Activated T-helper 2 cell treated with anti-CD3 and anti-CD28 coated beads, Interferon-gamma antibody, Interleukin-2, Interleukin-4, amounts not matched to agents 10 μg/mL and 5 μg/mL and 100 μg/mL, durations not matched to agents 14 hours and 24 hours and 36 hours (primary cell): ENCODE measurements at places on chromosomes 2 and 18. TPM values are rescaled to one million over a fixed set of nuclear protein-coding genes. Genes with fewer than 3 reads are reported as not detected.
A peak's percentile ranks its signal among the peaks of the same experiment; 100 is the strongest.

DNA sequence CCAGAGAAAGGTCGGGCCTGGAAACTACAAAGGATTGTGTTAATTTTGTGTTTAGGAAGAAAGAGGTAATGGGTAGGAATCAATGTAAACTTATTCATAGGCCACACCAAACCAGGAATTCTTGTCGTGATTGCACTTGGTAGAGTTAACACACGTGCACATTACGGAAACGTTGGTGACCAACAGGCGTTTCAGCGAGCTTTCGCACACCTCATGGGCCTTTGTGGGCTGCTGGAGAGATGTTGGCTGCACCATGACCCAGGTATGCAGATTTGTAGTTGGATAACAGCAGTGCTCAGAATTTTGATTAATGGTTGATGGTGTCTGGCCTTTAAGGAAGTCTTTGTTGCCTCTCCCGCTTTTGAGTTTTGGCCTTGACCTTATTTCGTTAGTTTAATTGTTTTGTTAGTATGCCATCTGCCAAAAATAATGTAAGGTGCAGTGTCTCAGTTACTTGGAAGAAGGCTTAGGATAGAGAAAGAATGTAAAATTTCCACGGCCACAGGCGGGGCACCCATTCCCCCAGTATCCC is 1.9 kb downstream of the ZNF236 start:
- peak overlapping the region; percentile 85 for H3K4me3 ChIP-seq
- no peaks in the 10 kb centered on the region for H3K27me3 ChIP-seq

- H3K4me1 ChIP-seq: peaks cover 31% of the 10 kb centered on the region
- H3K27me3 ChIP-seq: no peaks in the 10 kb centered on the region
- peaks cover 37% of the 10 kb centered on the region for H3K36me3 ChIP-seq
- DNase-seq: no peak
Measured at GRCh38 chr2:24586955-24587354, 95.9 kb downstream of the NCOA1 start.

GRCh38 chr2:207284556-207285472 is 119.1 kb upstream of the KLF7 start:
- H3K27ac ChIP-seq: peak overlapping the region; percentile 39
- no peaks in the 10 kb centered on the region for H3K27me3 ChIP-seq
- H3K4me3 ChIP-seq: no peak overlapping the region

DNA sequence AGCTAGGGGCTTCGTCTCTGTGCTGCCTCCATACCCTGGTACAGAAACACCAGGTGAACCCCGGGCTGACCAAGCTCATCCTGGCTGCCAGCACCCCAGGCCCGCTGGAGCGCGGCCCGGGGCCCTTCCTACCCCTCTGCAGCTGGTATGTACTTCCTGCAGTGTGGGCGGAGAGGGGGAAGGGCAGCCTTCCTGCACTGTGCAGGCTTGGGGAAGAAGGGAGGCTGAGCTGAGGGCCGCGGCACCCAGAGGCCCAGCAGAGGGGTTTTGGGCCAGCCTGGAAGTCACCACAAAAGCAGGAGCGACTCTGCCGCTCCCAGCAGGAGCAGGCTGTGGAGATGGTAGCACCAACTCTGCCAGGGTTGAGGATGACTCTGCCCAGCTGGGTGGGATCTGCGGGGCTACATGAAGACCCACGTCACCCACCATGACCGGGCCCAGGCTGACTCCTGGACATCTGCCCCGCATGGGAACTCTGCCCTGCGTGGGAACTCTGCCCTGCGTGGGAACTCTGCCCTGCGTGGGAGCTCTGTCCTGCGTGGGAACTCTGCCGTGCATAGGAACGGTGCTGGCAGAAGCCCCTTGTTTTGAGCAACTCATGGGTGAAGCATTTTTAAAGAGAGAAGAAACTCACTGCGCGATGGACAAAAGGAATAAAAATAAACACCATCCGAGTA is 273.3 kb downstream of the NDUFA10 start:
- no peak for DNase-seq
- peaks cover 1% of the 10 kb centered on the region for H3K4me1 ChIP-seq
- H3K4me3 ChIP-seq: no peak overlapping the region
- no peaks in the 10 kb centered on the region for H3K27me3 ChIP-seq

- peaks cover 38% of the 10 kb centered on the region for H3K27me3 ChIP-seq
- H3K4me1 ChIP-seq: peaks cover 12% of the 10 kb centered on the region
- DNase-seq: no peak
- H3K4me3 ChIP-seq: no peak overlapping the region
Measured at GRCh38 chr2:206561962-206562361, 80.3 kb upstream of the FAM237A start.

GRCh38 chr2:229996320-229996719 is 72.4 kb downstream of the SLC16A14 start:
- no peak overlapping the region for H3K4me3 ChIP-seq
- no peak for DNase-seq
- no peaks in the 10 kb centered on the region for H3K36me3 ChIP-seq
- peaks cover 3% of the 10 kb centered on the region for H3K4me1 ChIP-seq
- H3K27me3 ChIP-seq: peaks cover 1% of the 10 kb centered on the region
- no peak overlapping the region for H3K27ac ChIP-seq

DNA sequence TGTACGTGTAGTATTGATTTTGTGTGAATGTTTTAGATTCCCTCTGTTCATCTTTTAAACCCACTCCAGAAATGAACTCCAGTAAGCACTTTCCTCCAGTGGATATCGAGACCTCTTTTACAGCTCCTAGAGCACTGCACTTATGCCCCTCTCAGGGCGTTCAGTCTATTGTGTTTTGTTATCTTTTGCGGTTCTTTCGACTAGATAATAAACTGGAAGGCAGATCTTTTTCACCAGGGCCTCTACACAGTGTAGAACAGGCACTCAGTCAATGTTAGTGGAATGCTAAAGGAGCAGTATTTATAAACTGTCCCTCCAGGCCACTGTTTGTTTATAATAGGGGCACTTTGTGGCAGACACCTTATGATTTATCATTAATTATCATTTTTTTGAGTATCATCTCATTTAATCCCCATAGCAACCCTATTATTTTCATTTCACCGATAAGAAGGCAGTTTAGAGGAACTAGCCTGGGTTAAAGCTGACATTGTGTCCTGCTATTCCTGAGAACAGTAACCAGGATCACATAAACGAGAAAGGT is 742 bp upstream of the SOS1 start:
- H3K27ac ChIP-seq: peak overlapping the region; percentile 96
- H3K4me3 ChIP-seq: peak overlapping the region; percentile 86
- no peaks in the 10 kb centered on the region for H3K27me3 ChIP-seq
- no peak for DNase-seq

GRCh38 chr2:49931241-49931640 is 776.9 kb upstream of the FSHR start:
- no peak overlapping the region for H3K4me3 ChIP-seq
- no peaks in the 10 kb centered on the region for H3K27me3 ChIP-seq
- H3K36me3 ChIP-seq: no peaks in the 10 kb centered on the region
- DNase-seq: no peak
- no peak overlapping the region for H3K27ac ChIP-seq
- no peaks in the 10 kb centered on the region for H3K4me1 ChIP-seq

DNA sequence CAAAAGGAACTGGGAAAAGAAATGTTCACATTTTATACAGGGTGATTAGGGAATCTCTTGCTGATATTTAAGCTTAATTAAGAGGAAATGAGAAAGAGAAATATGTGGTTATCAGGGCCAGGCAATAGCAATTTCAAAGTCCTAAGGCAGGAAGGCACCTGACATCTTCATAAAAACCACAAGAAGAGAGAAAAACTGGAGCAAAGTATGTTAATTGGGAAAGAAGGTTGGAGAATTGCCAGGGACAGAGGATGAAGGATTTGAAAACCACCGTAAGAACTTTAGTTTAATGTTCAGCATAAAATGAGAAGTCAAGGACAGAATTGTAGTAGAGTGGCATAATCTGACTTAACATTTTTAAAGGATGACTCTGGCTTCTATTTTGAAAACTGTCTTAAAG is 691.8 kb upstream of the NRXN1 start:
- no peaks in the 10 kb centered on the region for H3K4me1 ChIP-seq
- DNase-seq: no peak
- H3K36me3 ChIP-seq: no peaks in the 10 kb centered on the region
- H3K27me3 ChIP-seq: no peaks in the 10 kb centered on the region
- no peak overlapping the region for H3K4me3 ChIP-seq
- H3K27ac ChIP-seq: no peak overlapping the region

GRCh38 chr18:5944448-5944847 is 49.1 kb upstream of the TMEM200C start:
- no peak for DNase-seq
- H3K27me3 ChIP-seq: peaks cover 17% of the 10 kb centered on the region
- no peak overlapping the region for H3K27ac ChIP-seq
- no peaks in the 10 kb centered on the region for H3K4me1 ChIP-seq
- H3K36me3 ChIP-seq: no peaks in the 10 kb centered on the region

- DNase-seq: no peak
- H3K36me3 ChIP-seq: peaks cover 8% of the 10 kb centered on the region
- no peak overlapping the region for H3K4me3 ChIP-seq
- no peaks in the 10 kb centered on the region for H3K27me3 ChIP-seq
Measured at GRCh38 chr2:10340593-10340975, 37.9 kb downstream of the HPCAL1 start.

- no peak for DNase-seq
- no peaks in the 10 kb centered on the region for H3K4me1 ChIP-seq
- no peak overlapping the region for H3K27ac ChIP-seq
- H3K4me3 ChIP-seq: no peak overlapping the region
Measured at GRCh38 chr2:180554330-180554729, 426.1 kb upstream of the UBE2E3 start.

DNA sequence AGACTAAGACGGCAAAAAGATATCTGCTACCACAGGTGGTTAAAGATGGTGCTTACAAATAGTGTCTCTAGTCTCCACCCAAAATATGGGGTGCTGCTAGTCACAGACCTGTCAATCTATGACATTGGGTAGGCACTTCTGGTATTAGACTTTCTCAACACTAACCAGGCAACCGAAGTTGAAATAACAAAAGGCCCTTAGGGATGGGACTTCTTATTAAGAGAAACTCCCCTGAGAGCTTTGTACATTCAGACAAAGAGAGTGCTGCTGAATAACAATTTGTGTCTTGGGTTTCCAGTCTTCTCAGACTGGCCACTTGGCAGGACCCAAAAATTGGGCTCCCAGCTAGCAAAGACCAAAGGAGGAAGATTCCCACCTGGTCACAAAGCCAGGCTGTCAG is 310.0 kb downstream of the CNTNAP5 start:
- no peak overlapping the region for H3K27ac ChIP-seq
- H3K36me3 ChIP-seq: no peaks in the 10 kb centered on the region
- no peak for DNase-seq
- no peaks in the 10 kb centered on the region for H3K4me1 ChIP-seq
- H3K4me3 ChIP-seq: no peak overlapping the region
- no peaks in the 10 kb centered on the region for H3K27me3 ChIP-seq

DNA sequence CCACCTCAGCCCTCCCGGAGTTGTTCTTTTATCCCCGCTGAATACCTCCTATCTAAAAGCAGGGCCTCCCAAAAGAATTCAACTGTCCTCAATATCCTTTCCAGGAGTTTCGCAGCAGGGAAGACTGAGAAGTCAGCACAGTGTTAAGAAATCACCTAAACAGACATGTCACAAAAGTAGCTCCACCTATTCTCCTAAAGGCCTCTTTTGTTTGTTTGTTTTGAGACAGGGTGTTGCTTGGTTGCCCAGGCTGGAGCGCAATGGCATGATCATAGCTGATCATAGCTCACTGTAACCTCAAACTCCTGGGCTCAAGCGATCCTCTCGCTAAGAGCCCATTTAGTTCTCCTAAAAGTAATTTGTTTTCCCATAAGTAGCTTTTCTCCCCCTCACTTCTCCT is 53.8 kb downstream of the TEX44 start:
- no peaks in the 10 kb centered on the region for H3K27me3 ChIP-seq
- no peaks in the 10 kb centered on the region for H3K36me3 ChIP-seq
- H3K4me3 ChIP-seq: no peak overlapping the region

GRCh38 chr18:59885579-59886163 is 14.1 kb upstream of the PMAIP1 start:
- H3K4me1 ChIP-seq: peaks cover 44% of the 10 kb centered on the region
- H3K27me3 ChIP-seq: no peaks in the 10 kb centered on the region
- H3K4me3 ChIP-seq: peak overlapping the region; percentile 21
- DNase-seq: peak; percentile 33
- peaks cover 3% of the 10 kb centered on the region for H3K36me3 ChIP-seq
- H3K27ac ChIP-seq: peak overlapping the region; percentile 11

DNA sequence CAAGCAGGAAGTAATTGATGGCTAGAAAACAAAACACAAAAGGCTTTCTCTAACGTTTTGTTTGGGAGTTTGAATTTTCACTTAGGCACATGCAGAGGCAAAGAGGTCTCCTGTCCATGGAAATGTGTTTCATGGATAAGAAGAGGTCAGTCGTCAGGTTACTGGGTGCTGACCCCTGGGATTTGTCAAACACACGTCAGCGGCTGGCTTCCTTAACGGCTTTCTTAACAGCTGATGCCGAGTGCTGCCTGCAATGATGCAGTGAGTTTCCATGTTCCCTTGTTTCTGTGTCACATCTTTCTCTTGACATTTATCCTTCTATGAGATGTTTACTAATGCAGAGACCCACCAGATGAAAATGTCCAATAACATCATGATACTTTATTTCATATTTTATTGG is 31.7 kb downstream of the GPR39 start:
- H3K36me3 ChIP-seq: no peaks in the 10 kb centered on the region
- no peak overlapping the region for H3K4me3 ChIP-seq
- no peaks in the 10 kb centered on the region for H3K27me3 ChIP-seq
- H3K27ac ChIP-seq: no peak overlapping the region
- H3K4me1 ChIP-seq: no peaks in the 10 kb centered on the region
- no peak for DNase-seq

GRCh38 chr2:144449028-144449406 is 70.9 kb downstream of the ZEB2 start:
- DNase-seq: no peak
- no peaks in the 10 kb centered on the region for H3K27me3 ChIP-seq
- H3K4me3 ChIP-seq: no peak overlapping the region
- peaks cover 42% of the 10 kb centered on the region for H3K4me1 ChIP-seq
- H3K36me3 ChIP-seq: peaks cover 44% of the 10 kb centered on the region

GRCh38 chr2:27211241-27211942 is 449 bp upstream of the ATRAID start:
- peaks cover 25% of the 10 kb centered on the region for H3K4me1 ChIP-seq
- peak overlapping the region; percentile 98 for H3K4me3 ChIP-seq
- DNase-seq: no peak
- H3K36me3 ChIP-seq: peaks cover 60% of the 10 kb centered on the region
- peak overlapping the region; percentile 64 for H3K27ac ChIP-seq

DNA sequence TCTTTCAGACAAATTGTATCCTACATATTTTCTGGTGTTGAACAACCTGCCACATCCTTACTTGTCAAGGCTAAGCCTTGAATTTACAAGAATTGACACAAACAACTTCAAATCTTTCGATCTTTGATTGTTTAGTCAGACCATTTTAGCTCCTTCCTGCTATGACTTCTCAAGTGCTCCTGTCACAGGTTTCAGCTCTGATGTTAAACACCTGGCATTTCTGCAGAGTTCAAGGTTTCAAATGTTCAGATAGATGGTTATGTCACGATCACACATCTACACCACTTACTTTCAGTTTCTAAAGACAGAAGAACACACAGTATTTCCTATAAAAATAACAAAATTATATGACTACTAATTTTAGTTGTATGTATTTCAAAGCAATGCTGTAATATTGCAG is 84.0 kb downstream of the RND3 start:
- H3K4me3 ChIP-seq: no peak overlapping the region
- peaks cover 4% of the 10 kb centered on the region for H3K4me1 ChIP-seq
- DNase-seq: no peak
- H3K36me3 ChIP-seq: no peaks in the 10 kb centered on the region

MEIS1 gene
- not detected in 2 replicates for total RNA-seq

SP140 gene
- 316 and 317 TPM in 2 replicates for total RNA-seq

B3GNT2 gene
- total RNA-seq: 29.0 and 29.3 TPM in 2 replicates

MYO5B gene
- not detected in 2 replicates for total RNA-seq

PARD3B gene
- total RNA-seq: 0.09 and 0.39 TPM in 2 replicates

C2orf80 gene
- not detected in 2 replicates for total RNA-seq

TDRD15 gene
- not detected in 2 replicates for total RNA-seq

PRSS56 gene
- total RNA-seq: not detected in 2 replicates

NT5DC4 gene
- not detected in 2 replicates for total RNA-seq

DTNA gene
- 0.73 TPM in 1 of 2 replicates, not detected in the other for total RNA-seq

RASGRP3 gene
- total RNA-seq: 1.5 and 2.5 TPM in 2 replicates

STK16 gene
- 32.0 and 33.3 TPM in 2 replicates for total RNA-seq
